Kidney glomerular epithelial cell (primary cell): ENCODE measurements at places on chromosomes 6 and 20.
A peak's percentile ranks its signal among the peaks of the same experiment; 100 is the strongest.

DNA sequence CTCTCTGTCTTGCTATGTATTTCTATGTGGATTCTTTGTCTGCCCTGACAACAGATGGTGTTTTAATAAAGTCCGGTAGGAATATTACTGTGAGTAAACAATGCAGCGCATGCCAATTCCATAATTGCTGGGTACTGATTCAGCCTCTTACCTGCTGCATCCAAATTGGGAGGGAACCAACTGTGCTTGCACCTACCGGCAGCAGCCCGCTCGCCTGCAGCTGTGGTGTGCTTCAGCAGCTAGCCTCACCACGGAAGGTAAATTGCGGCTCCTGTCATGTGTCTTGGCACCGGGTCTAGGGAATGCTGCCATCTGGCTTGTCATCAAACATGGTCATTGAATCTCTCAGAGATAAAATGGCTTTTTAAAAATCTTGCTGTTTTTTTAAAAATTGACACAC lies 704.8 kb upstream of the SLC35B3 start:
- no peak for DNase-seq

DNA sequence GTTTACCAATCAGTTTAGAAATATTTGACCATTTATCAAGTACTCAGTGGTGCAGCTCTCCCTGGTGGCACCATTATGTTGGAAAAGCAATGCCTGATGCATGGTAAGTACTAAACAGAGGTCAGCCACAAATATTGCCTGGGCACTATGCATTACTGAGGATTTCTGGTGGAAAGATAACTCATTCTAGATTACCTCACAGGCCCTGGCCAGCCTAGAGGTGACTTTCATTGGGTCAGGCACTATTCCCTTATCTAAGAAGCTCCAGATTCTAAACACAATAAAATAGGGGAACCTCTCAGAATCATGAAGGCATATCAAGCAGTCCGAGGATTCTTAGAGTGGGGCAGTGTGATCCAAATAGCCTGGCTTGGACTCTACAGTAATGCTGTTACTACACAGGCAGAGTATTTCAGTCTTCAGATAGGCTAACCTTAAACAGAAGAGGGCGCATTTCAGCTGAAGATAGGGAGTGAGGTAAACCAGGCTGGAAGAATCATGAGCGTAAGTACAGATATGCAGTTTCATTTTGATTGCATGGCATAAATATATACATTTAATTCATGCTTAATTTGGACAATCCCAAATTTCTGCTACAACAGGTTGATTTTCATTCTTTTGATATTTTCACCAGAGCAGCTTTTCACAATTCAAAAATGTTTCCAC lies 12.1 kb downstream of the LGSN start:
- DNase-seq: peak; percentile 41

- DNase-seq: no peak
Observed at GRCh38 chr20:18324596-18325089, 36.3 kb downstream of the ZNF133 start.

DNA sequence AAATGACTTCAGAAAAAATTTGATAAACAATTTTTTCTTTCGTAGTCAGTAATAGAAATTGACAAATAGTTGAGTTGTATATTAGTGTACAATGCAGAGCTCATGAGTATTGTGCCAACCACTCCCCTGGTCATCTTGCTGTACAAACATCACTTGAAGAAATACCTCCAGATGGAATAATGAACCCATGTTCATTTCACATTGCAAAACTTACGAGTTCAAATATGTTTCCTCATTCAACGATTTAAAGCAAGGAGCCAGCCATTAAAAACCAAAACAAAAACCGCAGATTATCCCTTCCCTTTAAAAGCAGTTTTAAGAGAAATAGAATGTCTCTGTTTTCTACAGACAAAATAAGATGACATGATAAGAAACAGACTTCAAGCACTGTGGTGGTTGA lies 62.5 kb downstream of the RALGAPA2 start:
- DNase-seq: no peak

DNA sequence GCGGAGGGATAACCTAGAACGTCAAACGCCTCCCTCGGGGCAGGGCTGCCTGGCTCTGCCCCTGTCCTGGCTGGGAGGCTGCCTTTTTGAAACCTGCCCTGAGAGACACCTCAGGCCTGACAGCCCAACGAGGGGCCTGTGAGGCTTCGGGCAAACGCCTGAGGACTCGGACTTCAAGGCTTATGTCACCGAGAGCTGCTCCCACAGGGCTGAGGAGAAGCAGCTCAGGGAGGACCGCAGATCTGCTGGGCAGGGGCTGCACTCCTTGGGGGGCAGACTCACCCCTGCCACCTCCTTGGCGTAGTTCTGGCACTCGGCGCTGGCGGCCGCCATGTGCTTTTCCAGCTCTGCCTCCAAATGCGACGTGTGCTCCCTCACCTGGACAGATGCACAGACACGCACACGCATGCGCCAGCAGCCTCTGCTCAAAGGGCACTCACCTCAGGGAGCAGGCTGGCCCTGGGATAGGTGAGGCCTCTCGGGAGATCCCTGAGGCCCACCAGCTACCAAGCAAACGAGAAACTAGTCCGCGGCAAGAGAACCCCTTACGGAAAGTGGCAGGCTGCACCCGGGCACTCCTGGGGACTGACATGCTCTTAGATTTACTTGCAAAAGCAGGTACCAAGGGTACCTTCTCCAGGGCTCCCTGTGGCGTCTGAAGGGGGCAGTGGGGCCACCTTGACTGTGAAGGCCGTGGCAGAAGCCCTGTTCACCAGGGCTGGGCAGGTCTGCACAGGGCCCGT lies 49.6 kb downstream of the DSTN start:
- DNase-seq: no peak
